ENCODE measurements at places on chromosomes 1 and 21.
A peak's percentile ranks its signal among the peaks of the same experiment; 100 is the strongest.

- peak; percentile 86 for DNase-seq
These were observed 95.4 kb upstream of the ERRFI1 start for GRCh38 chr1:8121261-8122159.

DNA sequence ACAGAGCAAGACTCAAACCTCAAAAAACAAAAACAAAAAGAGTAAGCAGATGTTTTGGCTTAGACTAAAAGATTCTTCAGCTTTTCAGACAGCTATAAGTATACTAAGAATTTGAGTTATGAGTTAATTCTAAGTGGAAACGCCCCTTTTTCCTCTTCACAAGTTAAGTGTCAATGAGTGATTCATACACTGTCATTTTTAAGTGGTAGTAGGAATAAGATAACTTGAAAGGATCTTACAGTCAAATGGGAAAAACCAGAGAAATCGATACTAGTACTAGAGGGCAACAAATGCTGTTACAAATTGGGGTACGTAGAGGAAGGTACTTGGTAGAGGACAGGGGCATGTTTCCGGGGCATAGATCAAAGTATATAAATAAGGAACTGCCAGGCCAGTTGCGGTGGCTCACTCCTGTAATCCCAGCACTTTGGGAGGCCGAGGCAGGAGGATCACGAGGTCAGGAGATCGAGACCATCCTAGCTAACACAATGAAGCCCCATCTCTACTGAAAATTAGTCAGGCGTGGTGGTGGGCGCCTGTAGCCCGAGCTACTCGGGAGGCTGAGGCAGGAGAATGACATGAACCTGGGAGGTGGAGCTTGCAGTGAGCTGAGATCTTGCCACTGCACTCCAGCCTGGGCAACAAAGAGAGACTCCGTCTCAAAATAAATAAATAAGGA, 7.4 kb downstream of the H3-3A start:
- DNase-seq, result no peak

DNA sequence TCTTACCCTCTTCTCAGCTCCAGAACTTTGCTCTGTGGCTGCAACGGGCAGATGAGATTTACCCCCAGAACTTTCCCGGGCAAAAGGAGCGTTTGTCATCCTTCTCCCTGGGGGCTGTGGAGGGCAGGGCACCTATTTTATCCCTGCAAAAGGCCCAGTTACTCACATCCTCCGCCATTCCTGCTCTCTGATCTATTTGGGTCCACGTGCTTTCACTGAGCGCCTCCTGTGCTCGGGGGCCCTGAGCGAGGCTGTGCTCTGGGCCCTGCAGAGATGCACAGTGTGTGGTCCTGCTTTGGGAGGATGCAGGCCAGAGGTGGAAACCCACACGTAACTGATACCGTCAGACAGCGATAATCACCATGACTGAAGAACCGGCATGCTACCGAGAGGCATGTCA, 2.4 kb upstream of the CSMD2 start:
- no peak for DNase-seq

- no peak for DNase-seq
These were observed 9.8 kb downstream of the ARL8A start for GRCh38 chr1:202134645-202135172.

GRCh38 chr1:6245869-6246496, 2.0 kb downstream of the HES3 start:
- no peak for DNase-seq

GRCh38 chr1:60262701-60263100, 189.1 kb upstream of the C1orf87 start:
- no peak for DNase-seq

DNA sequence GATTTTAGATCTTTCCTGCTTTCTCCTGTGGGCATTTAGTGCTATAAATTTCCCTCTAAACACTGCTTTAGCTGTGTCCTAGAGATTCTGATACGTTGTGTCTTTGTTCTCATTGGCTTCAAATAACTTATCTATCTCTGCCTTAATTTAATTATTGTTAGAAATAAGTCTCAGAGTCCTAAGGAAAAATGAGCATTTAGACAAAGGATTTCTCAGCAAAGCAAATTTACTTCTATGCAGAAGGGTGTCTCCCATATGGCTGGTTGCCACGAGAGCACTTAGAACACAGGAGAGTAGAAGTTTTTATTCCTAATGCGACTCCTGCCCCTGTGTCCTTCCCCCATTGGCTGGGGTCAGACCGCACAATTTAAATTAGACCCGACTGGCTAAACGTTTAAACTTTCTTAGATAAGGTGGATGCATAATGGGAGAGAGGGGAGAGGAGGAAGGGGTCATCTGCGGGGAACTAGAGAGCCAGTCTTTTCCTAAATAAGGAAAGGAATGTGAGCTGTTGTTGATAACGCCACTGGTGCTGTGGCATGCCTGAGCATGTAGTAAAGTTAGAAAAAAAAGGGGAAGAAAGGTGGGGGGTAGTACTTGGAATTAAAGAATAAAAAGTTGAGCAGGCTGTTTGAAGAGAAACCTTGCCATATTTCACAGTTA, 170.2 kb downstream of the DYRK1A start:
- DNase-seq, result no peak

DNA sequence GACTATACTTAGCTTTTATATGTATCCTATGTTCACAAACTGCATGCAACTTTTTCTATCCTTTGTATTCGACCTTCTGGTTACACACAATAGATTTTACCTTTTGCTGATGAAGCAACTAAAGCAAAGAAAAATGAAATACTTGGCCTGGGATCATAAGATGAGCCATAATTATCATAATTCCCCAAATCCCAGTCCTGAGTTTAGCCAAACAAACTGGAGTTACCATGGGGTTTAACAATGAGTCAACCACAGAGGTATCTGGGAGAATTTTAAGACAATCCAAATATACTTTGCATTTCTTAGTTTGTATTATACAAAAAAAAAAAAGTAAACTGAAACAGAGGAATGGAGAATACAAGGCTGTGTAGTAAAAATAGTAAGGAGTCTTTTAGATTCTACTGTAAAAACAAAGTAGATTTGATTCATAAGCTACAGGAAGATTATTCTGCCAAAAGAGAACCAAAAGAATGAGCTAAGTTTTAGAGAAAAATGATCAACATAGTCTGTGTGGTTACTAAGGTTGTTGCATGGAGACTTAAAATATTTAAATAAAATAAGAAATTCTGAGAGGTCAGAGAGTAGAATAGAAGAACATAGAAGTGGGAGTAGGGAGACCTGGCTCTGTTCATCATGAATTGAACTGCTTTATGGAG, 60.4 kb upstream of the GORAB start:
- DNase-seq, result no peak

DNA sequence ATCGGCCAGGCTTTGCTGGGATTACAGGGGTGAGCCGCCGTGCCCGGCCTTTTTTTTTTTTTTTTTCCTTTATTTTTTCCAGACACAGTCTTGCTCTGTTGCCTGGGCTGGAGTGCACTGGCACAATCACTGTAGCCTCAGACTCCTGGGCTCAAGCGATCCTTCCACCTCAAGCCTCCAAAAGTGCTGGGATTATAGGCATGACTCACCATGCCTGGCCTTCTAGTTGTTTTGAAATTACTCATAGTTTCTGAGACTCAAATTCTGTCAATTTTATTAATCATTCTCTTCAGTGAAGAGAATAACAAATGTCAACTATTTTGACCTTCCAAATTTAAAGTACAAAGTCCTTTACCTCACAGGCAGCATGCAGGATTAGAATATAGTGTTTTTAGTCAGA, 374.5 kb downstream of the PLA2G4A start:
- DNase-seq, result peak; percentile 14

DNA sequence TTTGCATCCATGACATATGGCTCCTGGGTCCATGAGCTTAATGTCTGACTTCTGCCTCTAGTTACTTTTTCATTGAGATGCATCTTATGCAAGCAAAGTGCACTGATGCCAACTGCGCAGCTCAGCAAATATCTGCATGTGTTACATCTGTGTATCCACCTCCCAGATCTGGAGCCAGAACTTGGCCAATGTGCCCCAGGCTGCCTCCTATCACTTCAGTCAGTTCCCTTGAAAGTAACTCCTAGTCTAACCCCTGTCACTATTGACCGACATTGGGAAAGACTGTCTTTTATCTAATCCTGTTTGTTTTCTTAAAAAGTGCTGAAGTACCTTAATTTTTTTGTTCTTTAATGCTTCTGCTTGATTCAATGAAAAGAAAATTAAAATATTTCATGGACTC, 19.3 kb upstream of the UBL4B start:
- DNase-seq, result no peak

DNA sequence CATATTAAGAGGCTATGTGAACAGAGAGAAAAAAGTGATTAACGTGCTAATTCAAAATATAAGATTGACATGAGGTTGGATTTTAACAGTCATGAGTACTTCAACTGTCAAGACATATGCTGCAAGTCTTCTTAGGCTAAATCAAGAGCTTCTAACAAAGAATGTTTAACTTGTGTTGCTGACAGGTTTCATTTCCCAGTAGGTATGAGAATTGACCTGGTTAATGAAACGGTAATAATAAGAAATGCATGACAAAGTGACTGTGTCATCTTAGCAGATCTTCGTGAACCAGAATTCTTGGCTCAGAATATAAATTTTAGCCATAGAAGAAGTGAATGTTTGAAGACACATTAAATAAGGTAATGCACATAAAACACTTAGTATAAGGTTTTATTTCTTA, 132.6 kb upstream of the PTGFR start:
- no peak for DNase-seq

DNA sequence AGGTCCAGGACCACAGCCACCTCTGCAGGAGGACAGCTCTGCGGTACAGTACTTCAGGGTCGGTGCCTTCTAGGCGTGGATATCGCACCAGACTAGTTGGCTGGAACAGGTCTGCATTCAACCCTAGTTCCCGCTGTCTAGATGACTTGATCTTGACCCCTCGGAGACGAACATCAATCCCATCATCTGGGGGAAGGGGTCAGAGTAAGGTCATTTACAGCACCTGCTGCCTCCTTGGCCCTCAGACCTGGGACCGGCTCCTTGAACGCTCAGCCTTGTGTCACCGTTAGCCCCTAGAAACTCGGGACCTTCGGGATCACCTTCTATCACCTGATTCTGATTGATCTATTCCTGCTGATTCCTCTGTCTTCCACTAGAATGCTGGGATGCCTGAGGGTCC, 2.6 kb downstream of the HECTD3 start:
- DNase-seq, result no peak

DNA sequence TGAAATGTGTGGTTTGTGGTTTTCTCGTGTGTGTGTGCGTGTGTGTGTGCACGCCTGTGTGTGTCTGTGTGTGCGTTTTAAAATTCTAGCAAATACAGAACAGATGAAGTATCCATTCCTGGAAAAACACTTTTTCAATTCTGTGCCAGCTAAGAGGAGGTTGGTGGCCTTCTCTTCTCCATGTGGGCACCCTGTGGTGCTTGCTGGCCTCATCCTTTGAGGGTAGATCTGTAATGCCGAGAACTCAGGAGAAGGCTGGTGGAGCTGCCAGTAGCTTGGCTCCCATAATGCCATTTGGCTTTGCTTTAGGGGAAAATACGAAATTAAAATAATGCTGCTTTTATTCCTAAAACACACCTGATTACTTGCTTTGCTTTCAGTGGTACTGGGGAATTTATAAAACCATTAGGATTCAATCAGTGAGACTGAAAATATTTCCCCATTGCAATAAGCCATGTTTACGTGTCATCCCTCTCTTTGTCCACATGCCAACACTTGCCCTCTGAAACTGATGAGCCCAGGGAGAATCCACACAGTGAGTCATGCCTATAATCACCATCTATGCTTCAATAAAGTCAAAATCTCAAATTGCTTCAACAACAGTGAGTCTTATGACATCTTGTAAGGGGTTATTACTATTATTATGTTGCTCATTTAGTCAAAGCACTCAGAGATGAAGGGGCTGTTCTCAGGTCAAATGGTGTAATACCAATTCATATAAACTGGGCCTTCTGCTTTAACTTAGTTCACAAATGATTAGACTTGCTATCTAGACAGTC, 39.2 kb downstream of the ABCA4 start:
- peak; percentile 39 for DNase-seq

DNA sequence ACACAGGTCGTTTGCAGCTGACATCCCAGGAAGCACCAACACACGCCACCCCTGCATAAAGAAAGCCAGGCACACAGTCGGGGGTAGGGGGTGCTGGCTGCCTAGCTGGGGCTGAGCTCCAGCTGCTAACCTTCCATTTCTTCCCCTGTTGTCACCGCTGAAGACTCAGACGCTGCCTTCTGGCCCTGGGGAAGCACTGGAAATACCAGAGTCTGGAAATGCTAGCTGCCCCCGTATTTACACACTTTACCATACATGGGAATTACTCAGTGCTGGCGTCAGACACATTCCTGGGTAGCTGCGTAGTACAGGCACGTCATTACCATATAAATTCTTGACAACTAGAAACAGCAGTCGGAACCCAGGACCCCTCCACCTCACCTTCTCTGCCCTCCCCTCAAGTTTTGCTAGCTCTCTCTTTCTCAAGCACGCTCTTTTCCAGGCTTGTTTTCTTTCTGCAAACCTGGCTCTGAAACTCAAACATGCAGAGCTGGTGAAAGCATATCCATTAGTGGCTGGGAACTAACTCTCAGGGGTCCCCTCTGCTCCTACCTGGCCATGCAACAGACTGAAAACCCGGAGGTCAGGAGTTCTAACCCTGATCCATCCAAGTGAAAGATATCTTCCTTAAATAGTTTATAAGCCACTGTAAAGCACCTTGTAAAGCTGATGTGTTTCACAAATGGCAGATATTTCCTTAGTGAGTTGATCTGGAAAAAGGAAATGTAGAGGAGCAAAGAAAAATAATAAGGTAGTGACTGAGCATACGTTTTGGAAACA, 3.3 kb downstream of the CSRP1 start:
- no peak for DNase-seq

- no peak for DNase-seq
These were observed 65.7 kb downstream of the NVL start for GRCh38 chr1:224264321-224264720.

DNA sequence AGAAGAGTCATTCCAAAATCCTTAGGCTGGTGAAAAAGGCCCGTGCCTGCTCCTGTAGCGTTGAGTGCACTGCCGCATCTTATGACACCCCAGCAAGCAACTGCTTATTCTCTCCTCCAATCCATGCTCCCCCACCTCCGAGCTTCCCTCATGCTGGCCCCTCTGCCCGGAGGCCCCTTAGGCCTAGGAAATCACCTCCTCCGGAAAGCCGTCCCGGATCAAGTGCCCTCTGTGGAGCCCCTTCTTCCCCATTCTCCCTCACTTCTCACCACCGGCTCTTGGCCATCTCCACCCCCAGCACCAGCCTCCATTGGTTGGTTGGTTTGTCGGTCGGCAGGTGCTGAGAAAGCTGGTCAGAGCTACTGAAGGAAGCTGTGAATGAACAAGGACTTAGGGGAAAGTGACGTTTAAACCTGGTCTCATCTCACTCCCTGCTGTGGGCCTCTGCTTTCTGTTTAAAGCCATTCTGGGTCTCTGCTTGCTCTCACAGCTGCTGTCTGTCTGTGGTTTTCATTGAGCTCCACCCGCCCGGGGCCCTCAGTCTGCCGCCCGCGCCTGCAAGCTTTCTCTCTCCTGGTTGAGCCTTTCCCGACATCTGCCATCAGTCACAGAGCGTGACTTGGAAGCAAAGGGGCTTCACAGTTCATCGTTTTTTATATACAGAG, 122.2 kb downstream of the KCNN3 start:
- no peak for DNase-seq

GRCh38 chr1:100538913-100539835, 1.2 kb downstream of the GPR88 start:
- DNase-seq, result peak; percentile 52

Measured in Caki2 (cell line).